Activated naive CD8-positive, alpha-beta T cell treated with anti-CD3 and anti-CD28 coated beads for 36 hours (primary cell): ENCODE measurements at places on chromosomes 13 and 19.
A peak's percentile ranks its signal among the peaks of the same experiment; 100 is the strongest.

GRCh38 chr19:12126707-12127106 lies 13.4 kb downstream of the ZNF20 start:
- no peak for DNase-seq

- peak; percentile 6 for DNase-seq
Measured at GRCh38 chr13:91406619-91407018, 8.2 kb downstream of the GPC5 start.

DNA sequence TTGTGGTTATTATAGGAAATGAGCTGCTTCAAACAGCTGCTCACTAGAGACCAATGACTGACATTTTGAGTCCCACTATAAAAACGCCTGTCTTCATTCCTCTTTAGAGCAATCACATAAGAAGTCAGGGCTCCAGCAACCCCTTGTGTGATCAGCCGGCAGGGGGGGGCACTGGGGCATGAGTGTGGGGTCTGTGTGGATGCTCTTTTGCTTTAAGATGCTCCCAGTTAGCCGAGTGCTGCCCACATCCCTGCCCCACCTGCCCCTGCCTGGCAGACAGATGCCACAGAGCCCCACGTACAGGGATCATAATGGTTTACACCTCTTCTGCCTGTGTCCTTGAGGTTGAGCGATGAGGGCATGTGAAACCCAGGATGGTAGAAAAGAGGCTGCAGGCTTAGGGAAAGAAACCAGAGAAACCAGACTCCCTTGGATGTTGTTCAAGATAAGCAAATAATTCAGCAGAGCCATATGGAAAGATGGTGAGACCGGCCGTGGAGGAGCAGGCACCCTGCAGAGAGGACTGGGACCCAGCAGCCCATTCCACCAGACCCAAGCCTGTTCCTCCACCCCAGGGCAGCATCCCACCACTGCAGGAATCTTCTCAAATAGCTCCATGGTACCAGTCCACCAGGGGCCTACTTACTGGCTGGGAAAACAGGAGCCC lies 55.4 kb downstream of the CHST8 start:
- no peak for DNase-seq

- no peak for DNase-seq
Measured at GRCh38 chr19:5154799-5155426, 185.7 kb downstream of the PTPRS start.

DNA sequence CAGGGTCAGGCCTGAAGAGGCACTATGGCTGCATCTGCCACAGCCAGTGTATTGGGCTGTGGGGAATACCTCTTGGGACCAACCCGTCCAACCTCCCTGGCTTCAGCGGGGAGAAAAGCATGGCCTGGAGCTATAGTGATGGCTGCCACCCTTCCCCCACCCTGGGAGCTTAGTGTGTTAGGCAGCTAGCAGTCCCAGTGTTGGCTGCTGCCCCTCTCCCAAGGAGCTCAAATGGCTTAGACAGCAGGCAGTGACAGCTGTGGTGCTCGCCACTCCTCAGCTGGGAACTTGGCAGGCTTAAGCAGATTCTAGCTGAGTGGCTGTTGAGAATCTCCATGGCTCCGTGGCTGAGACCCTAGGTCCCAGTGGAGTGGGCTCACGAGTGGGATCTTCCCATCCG lies 19.7 kb downstream of the ACOD1 start:
- DNase-seq, result no peak

- DNase-seq, result no peak
Measured at GRCh38 chr19:40693150-40693788, 2.8 kb upstream of the NUMBL start.
